ENCODE measurements at places on chromosomes 5 and 9. TPM values are rescaled to one million over a fixed set of nuclear protein-coding genes. Genes with fewer than 3 reads are reported as not detected.

Gene SH3GL2
- 1.1 TPM for total RNA-seq

Gene CDC20B
- total RNA-seq = not detected

Gene C5
- total RNA-seq = 8.3 TPM

Gene NIPAL4
- total RNA-seq = not detected

Gene GLRA1
- 0.21 TPM for total RNA-seq

DNA sequence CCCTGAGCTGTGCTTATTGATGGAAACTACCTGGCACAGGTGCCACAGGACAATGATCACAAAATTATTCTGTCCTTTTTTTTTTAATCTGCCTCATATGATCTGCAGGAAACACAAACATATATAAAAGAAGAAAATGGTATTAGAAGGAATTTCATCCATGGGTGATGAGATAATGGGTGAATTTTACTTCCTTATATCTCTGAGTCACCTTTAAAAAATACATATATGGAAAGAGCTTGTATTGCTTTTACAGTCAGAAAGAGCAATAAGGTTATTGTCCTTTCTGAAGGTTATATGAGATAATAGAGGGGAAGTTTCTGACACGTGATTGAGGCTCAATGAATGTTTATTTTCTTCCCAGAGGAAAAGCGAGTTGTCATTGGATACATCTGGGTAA, 31.6 kb downstream of the NEURL1B start:
- DNase-seq = no peak

- DNase-seq = no peak
Measured at GRCh38 chr5:150638488-150639376, 1.7 kb upstream of the SYNPO start.

GRCh38 chr9:87545858-87546257, 48.2 kb downstream of the DAPK1 start:
- DNase-seq = no peak

GRCh38 chr9:136693490-136694162, 6.4 kb upstream of the AGPAT2 start:
- no peak for DNase-seq

DNA sequence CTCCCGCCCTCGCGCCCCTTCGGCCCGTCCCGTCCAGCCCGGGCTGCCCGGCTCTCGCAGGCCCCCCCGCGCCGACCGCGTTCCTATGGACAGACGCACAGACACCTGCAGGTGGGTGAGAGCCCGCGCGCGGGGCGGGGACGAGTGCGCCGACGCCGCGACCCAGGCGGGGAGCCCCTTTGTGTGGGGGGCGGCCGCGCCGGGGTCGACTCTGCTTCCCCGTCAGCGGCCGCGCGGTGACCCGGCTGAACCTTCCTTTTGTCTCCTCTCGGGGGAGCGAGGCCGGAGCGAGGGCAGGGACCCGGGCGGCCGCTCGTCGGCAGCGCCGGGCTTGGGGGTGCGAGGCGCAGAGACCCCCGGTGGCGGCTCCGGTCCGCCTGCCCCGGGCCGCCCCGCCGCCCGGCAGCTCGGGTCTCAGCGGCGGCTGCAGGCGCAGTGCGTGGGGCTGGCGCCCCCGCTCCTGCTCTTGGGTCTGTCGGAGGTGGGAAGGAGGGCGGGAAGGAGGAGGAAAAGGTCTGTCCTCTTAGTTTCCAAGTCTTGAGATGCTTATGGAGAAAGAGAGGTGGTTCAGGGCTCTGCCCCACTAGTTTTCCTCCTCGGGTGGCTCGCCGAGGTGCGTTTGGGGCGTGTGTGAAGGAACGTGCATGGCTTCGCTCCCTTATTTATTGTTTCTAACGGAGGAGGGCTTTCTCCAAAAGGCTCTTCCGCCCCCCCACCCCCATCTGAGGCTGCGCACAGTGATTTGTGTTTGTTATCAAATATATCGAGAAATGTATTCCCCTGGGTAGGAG, 576 bp downstream of the KIAA1958 start:
- DNase-seq = peak; percentile 56

- DNase-seq = peak; percentile 6
Measured at GRCh38 chr9:104961701-104962359, 33.9 kb upstream of the ABCA1 start.

GRCh38 chr5:78819166-78819565, 165.9 kb downstream of the ARSB start:
- no peak for DNase-seq

DNA sequence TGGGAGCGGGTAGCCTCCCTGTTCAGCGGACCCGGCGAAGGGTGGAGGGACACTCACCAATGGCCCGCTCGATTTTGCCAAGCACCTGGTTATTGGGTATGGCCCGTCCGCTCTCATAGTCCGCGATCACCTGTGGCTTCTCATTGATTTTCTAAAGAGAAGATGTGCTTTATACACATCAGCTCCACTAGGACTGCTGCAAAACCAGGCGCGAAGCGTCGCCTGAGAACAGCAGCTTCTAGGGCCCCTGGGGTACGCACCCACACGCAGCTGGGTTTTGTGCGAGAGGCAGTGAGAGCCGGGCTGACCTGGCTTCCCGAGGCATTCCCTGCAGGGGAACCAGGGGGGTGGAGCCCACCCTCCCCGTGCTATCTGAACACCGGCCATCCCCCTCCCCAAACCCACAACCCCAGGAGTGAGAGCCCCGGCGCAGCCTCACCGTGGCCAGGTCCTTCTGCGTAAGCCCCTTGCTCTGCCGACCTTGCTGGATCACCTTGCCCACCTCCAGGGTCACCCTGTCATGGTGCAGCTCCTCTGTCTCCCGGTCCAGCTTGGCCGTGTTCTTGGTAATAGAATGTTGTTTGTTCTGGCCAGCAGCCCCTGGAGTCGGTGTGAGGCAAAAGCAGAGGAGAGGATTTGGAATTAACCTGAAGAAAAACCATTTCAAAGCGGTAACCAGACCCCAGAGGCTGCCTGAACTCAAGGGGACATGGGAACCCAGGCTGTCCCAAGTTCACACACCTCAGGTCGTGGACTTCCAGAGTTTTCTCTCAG, 3.1 kb downstream of the EDF1 start:
- DNase-seq = no peak

- no peak for DNase-seq
Measured at GRCh38 chr9:134422301-134423090, 96.2 kb downstream of the RXRA start.

GRCh38 chr5:36879274-36880033, 2.9 kb downstream of the NIPBL start:
- no peak for DNase-seq
